ENCODE measurements at places on chromosomes 7 and 10. TPM values are rescaled to one million over a fixed set of nuclear protein-coding genes. Genes with fewer than 3 reads are reported as not detected.

DNA sequence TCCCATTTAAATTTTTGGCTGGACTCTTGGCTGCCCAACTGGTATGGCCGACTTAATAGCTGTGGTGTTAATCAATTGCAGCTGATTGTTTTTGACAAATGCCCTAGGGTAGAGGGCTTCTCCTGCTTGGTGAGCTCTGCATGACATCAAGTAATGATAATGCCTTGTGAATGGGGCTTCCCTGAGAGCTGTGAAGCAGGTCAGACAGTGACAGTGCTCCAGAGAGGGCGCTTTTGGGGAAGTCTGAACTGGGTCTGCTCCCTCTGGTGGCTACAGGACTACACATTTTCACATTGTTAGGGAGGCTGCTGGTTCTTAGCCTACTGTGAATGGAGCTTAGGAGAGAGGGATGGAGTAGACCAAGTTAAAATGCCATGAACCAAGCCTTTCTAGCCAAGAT is 98.8 kb downstream of the SDK1 start:
- peaks cover 3% of the 10 kb centered on the region for H3K27me3 ChIP-seq
- no peak for DNase-seq
- no peak overlapping the region for H3K27ac ChIP-seq

DNA sequence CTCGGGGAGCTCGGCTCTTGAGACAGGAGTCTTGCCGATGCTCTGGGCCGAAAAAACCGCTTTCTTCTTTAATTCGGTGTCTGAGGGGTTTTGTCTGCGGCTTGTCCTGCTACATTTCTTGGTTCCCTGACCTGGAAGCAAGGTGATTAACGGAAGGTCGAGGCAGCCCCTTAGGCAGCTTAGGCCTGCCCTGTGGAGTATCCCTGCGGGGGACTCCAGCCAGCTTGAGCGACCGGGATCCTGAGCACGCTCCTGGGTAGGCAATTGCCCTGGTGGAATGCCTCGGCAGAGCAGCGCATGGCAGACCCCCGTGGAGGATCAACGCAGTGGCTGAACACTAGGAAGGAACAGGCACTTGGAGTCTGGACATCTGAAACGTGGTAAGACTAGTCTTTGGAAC is 30.5 kb upstream of the GHITM start:
- H3K27ac ChIP-seq, result no peak overlapping the region
- H3K4me3 ChIP-seq, result no peak overlapping the region
- no peaks in the 10 kb centered on the region for H3K36me3 ChIP-seq

GRCh38 chr10:79093658-79094411 is 25.1 kb downstream of the ZMIZ1 start:
- DNase-seq, result no peak
- H3K27me3 ChIP-seq, result no peaks in the 10 kb centered on the region
- no peak overlapping the region for H3K27ac ChIP-seq
- no peaks in the 10 kb centered on the region for H3K4me1 ChIP-seq
- no peak overlapping the region for H3K4me3 ChIP-seq
- no peaks in the 10 kb centered on the region for H3K36me3 ChIP-seq

- no peak overlapping the region for H3K4me3 ChIP-seq
- peaks cover 9% of the 10 kb centered on the region for H3K36me3 ChIP-seq
- H3K4me1 ChIP-seq, result peaks cover 68% of the 10 kb centered on the region
- H3K27me3 ChIP-seq, result no peaks in the 10 kb centered on the region
- H3K27ac ChIP-seq, result no peak overlapping the region
These were observed 115.9 kb downstream of the PIP4K2A start for GRCh38 chr10:22598478-22598877.

DNA sequence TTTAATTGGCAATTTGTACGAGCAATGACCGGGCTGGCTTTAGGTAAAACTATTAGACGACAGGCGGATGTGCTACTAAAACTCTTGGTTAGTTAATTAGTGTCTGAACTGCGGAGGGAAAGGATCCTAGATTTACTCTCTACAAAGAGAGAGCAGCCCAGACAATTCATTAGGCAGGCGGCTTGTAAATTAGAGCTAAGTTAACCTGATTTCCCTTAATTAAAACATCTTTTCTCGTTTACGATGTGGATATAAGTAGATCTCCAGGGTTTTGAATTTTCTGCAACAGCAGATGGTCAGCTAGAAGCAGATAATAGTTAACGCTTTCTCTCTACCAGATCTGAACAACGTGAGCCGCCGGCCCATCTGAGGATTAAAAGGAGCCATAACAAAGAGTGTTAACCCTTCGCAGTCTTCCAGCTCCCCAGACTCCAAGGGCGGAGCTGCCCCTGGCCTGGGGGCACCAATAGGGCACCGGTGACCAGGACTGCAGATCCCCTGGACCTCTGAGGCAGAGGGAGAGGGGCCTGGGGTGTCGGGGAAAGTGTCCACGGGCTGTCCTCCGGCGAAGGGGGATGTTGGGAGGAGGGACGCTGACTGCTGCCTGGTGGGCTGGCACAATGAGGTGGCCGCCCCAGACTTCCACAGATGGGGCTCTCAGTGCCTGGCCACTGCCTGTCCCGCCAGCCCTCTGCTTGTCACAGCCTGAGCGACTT is 6.3 kb upstream of the UNCX start:
- peaks cover 7% of the 10 kb centered on the region for H3K27me3 ChIP-seq
- no peak overlapping the region for H3K27ac ChIP-seq
- no peak for DNase-seq

DNA sequence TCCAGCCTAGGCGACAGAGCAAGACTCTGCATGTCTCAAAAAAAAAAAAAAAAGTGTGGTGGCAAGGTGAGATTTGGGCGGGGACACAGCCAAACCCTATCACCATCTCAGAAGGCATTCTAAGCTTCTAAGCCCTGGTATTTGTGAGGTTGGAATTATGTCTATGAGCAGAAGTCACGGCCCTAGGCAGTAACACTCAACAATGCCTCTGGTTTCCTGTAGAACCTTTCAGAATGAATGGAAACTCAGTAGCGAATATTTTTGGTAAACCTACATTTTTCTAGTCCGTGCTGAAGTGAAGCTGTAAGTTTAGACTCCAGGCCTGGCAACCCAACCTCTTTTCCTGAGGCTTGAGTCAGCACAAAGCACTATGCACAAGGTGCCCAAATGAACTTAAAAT is 88.3 kb downstream of the FAM107B start:
- H3K4me3 ChIP-seq, result no peak overlapping the region
- no peaks in the 10 kb centered on the region for H3K36me3 ChIP-seq
- H3K27ac ChIP-seq, result no peak overlapping the region
- no peaks in the 10 kb centered on the region for H3K4me1 ChIP-seq
- H3K27me3 ChIP-seq, result no peaks in the 10 kb centered on the region
- no peak for DNase-seq

DNA sequence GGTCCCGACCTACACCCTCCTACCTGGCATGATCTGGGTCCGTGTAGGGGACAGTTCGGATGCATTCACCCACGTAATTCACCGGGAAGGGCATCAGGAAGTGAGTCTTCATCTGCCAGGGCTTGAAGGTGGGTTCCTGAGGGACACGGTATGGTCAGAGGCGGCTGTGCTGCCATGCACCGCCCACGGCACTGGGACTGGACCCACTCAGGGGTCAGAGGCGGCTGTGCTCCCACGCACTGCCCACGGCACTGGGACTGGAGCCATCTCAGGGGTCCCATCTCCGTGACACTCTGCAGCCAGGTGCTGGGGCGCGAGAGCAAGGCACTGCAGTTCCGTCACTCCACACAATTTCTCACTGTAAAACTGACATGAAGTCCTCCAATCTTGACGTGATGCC is 29.2 kb downstream of the PITRM1 start:
- no peaks in the 10 kb centered on the region for H3K4me1 ChIP-seq
- no peaks in the 10 kb centered on the region for H3K27me3 ChIP-seq
- peaks cover 25% of the 10 kb centered on the region for H3K36me3 ChIP-seq
- H3K27ac ChIP-seq, result no peak overlapping the region

DNA sequence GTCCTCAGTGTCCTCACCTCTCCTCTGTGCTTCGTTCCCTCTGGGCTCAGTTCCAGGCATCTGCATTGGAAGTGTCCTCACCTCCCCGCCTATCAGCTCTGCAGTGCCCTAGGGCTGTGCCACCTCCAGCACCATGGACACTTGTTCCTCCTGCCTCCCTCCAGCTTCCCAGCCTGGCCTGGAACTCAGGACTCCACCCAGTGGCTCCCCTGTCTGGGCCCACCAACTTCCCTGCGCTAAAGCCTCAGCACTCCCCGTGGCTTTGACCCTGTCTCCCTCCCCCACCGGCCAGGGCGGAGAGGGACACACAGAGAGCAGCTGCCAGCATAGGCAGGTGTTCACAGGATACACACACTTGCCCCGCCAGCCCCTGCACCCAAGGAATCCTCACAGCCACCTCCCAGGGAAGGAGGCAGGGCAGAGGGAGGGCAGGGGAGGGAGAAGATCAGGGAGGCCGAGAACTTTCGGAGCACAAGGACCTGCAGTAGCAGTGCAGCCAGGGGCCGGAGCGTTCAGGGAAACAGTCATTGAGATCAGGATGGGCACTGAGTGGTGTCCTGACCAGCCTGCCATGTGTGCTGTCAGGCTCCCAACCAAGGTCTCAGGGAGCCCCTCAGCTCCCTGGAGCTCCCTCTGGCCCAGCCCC is 31.3 kb downstream of the ANXA8 start:
- H3K27ac ChIP-seq, result no peak overlapping the region
- no peak overlapping the region for H3K4me3 ChIP-seq
- H3K27me3 ChIP-seq, result no peaks in the 10 kb centered on the region
- no peaks in the 10 kb centered on the region for H3K36me3 ChIP-seq

GRCh38 chr7:519484-520390 is at the start of gene PDGFA:
Gene PDGFA (minus strand): TSS chr7:519846. CDS start chr7:519001, 845 bp downstream.
- peaks cover 30% of the 10 kb centered on the region for H3K4me1 ChIP-seq
- peaks cover 20% of the 10 kb centered on the region for H3K27me3 ChIP-seq
- no peak within 1 kb of the TSS for H3K27ac ChIP-seq
- peak within 1 kb of the TSS; percentile 52 for H3K4me3 ChIP-seq

- no peak for DNase-seq
- no peak overlapping the region for H3K27ac ChIP-seq
- no peaks in the 10 kb centered on the region for H3K27me3 ChIP-seq
These were observed 51.3 kb downstream of the MALSU1 start for GRCh38 chr7:23350466-23350865.

DNA sequence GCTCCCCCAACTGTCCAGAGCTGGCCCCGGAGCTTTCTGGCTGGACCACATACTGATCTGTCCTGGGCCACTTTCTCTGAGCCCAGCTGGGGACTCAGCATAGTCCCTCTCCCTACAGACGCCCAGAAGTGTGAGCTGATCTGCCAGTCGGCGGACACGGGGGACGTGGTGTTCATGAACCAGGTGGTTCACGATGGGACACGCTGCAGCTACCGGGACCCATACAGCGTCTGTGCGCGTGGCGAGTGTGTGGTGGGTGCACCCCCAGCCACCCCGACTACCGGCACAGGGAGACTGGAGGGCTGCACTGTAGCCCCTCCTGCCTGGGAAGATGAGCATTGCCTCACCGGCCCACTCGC is 41.8 kb downstream of the TBATA start:
- no peak overlapping the region for H3K4me3 ChIP-seq
- no peaks in the 10 kb centered on the region for H3K27me3 ChIP-seq
- no peak for DNase-seq
- H3K36me3 ChIP-seq, result no peaks in the 10 kb centered on the region
- H3K27ac ChIP-seq, result no peak overlapping the region
- H3K4me1 ChIP-seq, result no peaks in the 10 kb centered on the region

DNA sequence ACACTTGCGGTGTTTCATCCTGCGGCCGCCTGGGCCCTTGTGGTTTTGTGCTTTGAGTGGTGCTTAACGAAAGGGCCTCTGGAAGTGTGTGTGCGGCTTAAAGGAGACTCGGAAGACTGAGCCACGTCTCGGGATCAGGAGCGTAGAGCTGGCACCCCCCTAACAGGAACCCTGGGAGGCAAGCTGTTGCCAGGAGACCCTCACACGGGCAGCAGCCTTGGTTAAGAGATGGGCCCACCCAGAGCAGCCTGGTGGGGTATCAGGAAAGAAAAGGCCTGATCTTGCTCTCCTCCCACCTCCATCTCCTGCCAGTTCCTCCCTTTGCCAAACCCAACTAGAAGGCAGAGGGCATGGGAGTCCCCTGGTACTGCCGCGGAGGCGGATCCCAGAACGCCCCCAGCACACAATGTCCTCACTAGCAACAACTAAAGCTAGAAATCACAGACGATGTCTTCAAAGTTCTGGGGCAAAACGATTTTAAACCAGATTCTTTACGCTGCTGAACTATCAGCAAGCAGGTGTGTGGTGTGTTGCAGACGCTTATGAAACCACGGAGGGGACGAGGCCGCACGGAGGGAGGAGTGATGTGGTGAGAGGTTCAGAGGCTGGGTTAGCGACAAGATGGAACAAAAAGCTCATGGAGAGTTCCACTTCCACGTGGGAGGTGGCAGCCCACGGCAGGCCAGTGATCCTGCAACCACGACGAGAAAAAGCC is 67.0 kb upstream of the INPP5A start:
- H3K36me3 ChIP-seq, result no peaks in the 10 kb centered on the region
- H3K27me3 ChIP-seq, result no peaks in the 10 kb centered on the region
- no peak overlapping the region for H3K27ac ChIP-seq
- H3K4me1 ChIP-seq, result no peaks in the 10 kb centered on the region
- no peak overlapping the region for H3K4me3 ChIP-seq
- DNase-seq, result no peak

- H3K4me3 ChIP-seq, result no peak overlapping the region
- H3K27ac ChIP-seq, result no peak overlapping the region
- H3K27me3 ChIP-seq, result no peaks in the 10 kb centered on the region
- no peaks in the 10 kb centered on the region for H3K36me3 ChIP-seq
- DNase-seq, result no peak
These were observed 101.0 kb downstream of the CDCA7L start for GRCh38 chr7:21844742-21845141.

GRCh38 chr10:2885288-2886278 is 181.8 kb upstream of the PFKP start:
- no peaks in the 10 kb centered on the region for H3K4me1 ChIP-seq
- H3K4me3 ChIP-seq, result no peak overlapping the region
- DNase-seq, result no peak
- H3K36me3 ChIP-seq, result no peaks in the 10 kb centered on the region
- no peaks in the 10 kb centered on the region for H3K27me3 ChIP-seq

DNA sequence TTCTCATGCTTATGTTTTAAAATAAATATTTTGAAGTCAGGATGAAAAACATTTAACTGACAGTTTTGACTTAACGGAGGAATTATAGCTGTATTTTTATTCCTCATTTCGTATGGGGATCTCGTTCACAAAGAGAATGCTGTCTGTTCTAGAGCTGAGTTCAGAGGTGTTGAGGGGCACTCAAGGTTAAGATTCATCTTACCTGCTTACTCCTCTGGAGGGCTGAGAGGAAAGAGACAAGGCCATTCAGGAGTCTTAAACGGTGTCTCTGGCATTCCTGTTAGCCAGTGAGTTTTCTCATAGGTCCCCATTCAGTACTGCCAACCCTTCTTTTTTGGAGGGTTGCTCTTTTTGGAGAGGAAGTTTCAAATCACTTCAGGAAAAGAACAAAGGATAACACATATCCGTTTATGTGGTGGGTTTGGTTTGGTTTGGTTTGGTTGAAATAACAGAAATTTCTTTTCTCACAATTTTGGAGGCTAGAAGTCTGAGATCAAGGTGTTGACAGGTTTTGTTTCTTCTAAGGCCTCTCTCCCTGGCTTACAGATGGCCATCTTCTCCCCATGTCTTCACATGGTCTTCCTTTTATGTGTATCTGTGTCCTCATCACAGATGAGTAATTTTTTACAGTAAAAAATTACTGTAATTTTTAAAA is 23.1 kb downstream of the CALHM2 start:
- H3K4me1 ChIP-seq, result peaks cover 18% of the 10 kb centered on the region
- peaks cover 6% of the 10 kb centered on the region for H3K36me3 ChIP-seq
- no peaks in the 10 kb centered on the region for H3K27me3 ChIP-seq
- no peak overlapping the region for H3K27ac ChIP-seq
- no peak overlapping the region for H3K4me3 ChIP-seq

GRCh38 chr10:11180228-11180627 is 162.6 kb downstream of the CELF2 start:
- peak overlapping the region; percentile 50 for H3K4me3 ChIP-seq
- H3K4me1 ChIP-seq, result peaks cover 86% of the 10 kb centered on the region
- peak; percentile 58 for DNase-seq

AQP1 gene
- polyA plus RNA-seq, result not detected

SLC16A9 gene
- polyA plus RNA-seq, result not detected

SVOPL gene
- polyA plus RNA-seq, result 0.47 TPM

TAC1 gene
- polyA plus RNA-seq, result not detected

ANXA8 gene
- polyA plus RNA-seq, result not detected

GDF2 gene
- polyA plus RNA-seq, result not detected

DCLRE1A gene
- 2.1 TPM for polyA plus RNA-seq

TWIST1 gene
- polyA plus RNA-seq, result not detected

All from naive thymus-derived CD4-positive, alpha-beta T cell (primary cell).